Activated CD8-positive, alpha-beta memory T cell treated with anti-CD3 and anti-CD28 coated beads for 1 hour (primary cell): ENCODE measurements at places on chromosomes 3 and 15.

DNA sequence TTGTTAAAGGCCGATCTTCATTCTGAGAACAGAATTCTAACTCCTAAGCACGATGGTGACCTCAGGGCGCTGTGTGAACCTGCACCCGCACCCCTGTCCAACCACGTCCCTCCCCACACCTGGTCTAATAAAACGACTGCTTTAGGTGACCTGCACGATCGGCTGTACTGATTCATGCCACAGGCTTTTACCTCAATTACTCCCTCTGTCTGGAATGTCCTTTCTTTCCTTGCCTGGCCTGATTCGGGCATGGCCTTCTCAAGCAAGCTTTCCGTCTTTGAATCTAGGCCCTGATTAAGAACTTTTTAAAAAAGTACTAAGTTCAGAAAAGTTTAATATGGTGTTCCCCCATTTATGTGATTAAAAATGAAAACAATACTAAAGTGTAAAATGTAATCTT lies 842 bp upstream of the U2SURP start:
- no peak for DNase-seq

DNA sequence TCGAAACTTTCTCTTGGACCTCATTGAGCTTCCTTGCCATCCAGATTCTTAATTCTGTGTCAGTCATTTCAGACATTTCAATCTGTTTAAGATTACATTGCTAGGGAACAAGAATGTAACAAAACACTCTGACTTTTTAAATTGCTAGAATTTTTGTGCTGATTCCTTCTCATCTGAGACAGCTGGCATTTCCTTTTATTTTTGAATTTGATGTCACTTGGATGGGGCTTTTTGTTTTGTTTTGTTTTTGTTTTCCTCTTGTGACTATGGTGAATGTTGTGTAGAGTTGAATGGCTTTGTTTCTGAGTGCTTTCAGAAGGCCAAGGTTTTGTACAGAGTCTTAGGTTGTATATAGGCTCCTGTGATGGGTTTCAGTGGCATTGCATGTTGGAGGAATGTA lies 1129.3 kb downstream of the NAALADL2 start:
- no peak for DNase-seq

DNA sequence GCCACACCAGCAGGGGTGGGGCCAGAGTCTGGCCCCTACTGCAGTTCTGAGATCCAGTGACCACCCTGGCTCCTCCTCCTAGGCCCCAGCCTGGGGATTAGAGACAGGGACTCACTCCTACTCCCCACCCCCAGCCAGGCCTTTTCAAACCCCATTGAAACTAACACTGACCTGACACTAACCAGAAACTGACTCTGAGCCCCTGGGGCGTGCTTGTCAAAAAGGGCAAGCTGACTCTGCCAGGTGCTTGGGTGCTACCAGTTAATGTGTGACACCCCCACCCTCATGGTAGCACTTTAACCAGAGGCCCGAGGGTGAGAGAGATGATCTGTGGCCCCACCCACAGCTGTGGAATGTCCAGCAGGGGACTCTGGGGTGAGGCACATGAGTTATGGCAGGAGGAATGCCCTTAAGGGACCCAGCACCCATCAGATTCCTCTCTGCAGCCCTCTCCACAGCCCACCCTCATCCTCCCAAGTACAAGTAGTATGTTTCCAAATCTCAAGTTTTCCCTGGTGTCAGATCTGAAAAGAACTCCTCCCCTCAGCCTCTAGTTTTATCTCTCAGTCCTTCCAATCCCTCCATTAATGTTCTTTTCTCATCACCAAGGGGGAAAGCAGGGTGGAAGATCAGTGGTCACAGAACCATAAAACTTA lies 1.4 kb downstream of the PTH1R start:
- no peak for DNase-seq

- no peak for DNase-seq
Measured at GRCh38 chr3:123584284-123584987, 417 bp downstream of the HACD2 start.

GRCh38 chr3:14375192-14375591 lies 27.2 kb upstream of the SLC6A6 start:
- no peak for DNase-seq

DNA sequence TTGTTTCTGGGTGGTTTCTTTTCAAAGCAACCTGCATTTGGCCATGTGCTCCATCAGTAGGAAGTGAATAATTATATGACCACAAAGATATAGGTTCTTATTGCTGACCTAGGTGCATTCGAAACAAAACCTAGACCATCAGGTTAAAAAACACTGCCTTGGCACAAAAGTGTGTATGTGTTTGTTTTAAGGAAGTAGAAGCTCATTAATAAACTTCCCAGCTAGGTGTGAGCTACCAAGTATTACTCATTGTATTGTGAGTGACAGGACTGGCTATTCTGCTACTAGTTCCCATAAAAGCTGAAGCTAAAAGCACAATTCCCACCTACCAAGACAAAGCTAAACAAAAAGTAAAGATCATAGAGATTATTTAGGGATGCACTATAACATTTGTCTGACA lies 168.2 kb downstream of the TP63 start:
- DNase-seq, result no peak

DNA sequence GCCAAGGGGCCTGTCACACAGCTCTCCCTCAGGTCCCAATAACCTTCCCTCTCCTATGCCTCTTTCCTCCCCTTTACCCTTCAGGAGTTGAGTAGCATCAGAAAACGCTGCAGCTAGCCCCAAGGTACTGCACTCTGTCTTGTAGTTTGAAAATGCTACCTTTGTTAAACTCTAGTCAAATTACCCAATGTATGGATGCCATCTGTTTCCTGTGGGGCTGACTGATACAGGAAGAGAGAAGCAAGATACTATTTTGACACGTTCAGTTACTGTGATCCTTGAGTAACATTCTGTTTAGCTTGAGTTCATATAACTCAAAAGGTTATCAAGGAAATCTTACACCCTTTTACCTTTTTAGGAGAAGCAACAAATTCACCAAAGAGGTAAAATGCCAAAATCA lies 493.1 kb downstream of the FHIT start:
- no peak for DNase-seq

GRCh38 chr3:153315781-153316180 lies 153.8 kb downstream of the RAP2B start:
- DNase-seq, result no peak

DNA sequence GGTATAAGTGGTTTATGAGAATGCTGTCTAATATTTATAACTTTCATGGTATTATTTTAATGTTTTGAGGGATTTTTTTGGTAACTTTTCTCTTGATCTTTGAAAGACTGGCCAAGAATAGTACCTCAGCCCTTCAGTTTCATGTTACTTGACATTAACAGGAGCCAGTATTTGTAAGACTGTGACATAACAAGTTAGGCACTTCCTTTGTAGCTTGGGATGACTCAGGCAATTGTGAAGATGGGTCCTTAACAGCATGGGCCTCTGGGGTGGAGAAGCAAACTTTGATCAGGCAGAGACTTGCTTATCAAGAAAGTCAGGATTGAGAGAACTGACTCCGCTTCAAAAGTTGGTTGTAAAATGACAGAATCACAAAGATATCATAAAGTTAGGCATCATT lies 9.5 kb downstream of the LRRC49 start:
- DNase-seq, result no peak

DNA sequence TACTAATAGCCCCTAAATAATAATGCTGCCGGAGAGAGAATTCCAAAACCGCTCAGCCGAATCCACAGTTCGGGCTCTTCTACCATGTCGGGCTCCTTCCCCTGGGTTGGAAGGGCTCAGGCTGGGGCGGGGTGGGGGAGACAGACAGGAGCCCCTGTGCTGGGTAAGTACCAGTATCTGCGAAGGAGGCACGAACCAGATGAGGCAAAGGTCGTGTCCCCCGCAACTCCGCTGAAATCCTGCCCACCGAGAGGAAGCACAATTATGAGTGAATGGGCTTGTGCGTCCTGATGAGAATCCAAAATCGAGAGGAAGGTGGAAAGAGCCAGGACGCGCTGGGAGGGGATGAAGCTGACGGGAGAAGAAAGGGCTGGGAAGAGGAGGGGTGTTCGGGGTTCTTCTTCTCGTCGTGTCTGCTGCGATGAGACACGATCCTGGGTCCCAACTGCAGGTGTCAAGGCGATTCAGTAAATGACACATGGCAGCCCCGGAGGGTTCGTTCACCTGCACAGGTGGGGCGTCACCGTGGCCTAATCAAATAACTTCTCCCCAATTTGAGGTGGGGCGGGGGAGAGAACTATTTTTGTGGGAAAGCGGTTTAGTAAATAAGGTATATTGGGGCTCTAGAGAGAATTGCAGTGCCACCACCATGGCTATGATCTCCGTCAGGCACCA lies 707 bp upstream of the FAM81A start:
- no peak for DNase-seq

DNA sequence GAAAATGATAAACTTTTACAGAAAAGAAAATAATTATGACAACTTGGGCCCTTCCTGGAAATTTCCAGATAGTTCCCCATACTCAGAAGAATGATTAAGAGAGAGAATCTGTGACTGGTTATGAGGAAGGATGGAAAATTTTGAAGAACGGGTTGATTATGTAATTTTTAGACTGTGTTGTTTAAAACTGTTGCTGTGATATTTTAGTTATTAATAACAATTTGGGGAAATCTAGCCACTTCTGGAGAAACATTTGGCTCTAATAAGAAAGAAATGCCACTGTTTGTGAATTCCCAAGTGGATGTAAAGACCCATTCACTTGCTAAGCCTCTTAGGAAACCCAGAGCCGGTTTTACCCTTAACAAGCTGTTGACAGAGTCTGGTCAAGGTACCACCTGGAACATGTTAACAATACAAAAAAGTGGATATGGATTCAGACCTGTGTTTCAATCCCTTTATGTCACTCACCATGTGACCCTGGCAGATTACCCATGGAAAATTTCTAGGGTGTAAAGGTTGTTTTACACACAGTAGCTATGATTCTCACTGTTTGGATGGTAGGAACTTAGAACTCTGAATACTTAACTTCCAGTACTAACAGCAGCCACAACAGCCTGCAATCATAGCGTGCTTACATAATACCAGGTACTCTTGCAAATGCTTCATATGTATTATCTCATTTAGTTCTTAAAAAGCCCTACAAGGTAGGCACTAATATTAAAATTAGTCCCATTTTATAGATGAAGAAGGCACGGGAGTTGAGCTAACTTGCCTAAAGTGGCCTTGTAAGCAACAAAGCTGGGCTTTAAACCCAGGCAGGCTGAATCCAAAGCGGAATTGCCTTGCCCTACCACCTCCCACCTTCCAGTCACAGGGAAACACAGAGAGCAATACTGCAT lies 32.0 kb downstream of the ZBTB38 start:
- DNase-seq, result no peak

- no peak for DNase-seq
Measured at GRCh38 chr3:178526291-178526690, 9.9 kb upstream of the KCNMB2 start.

DNA sequence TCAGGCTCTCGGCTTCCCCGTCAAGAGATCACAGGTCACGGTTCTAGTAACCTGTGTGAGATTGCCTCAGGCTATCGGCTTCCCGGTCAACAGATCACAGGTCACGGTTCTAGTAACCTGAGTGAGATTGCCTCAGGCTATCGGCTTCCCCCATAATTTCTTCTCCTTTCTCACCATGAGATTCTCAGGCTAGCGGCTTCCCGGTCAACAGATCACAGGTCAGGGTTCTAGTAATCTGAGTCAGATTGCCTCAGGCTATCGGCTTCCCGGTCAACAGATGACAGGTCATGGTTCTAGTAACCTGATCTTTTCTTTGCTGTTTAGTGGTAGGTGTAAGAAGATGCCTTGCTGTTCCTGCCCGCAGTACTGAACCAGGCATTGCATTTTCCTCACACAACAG lies 418.2 kb upstream of the ZNF717 start:
- no peak for DNase-seq

- DNase-seq, result no peak
Measured at GRCh38 chr3:39168156-39168780, 14.9 kb upstream of the CSRNP1 start.

GRCh38 chr3:73204841-73205240 lies 143.4 kb downstream of the EBLN2 start:
- no peak for DNase-seq

DNA sequence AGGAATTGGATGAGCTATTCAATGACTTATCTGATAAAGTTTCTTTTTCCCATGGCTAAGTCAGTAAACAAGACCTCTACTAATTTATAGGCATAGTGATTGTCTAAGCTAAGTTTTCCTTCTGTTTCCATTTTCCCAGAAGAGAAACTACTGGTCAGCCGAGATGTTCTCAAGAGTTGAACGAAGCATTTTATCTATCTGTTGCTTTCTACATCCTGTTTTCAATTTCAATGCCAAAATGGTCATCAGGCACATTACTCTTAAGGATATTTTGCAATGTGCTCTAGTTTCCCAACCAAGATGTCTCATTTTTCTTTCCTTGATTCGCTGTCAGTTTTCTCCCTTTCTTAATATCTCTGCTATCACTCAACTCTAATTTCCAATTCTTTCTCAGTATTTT lies 228.7 kb downstream of the MBNL1 start:
- DNase-seq, result no peak

DNA sequence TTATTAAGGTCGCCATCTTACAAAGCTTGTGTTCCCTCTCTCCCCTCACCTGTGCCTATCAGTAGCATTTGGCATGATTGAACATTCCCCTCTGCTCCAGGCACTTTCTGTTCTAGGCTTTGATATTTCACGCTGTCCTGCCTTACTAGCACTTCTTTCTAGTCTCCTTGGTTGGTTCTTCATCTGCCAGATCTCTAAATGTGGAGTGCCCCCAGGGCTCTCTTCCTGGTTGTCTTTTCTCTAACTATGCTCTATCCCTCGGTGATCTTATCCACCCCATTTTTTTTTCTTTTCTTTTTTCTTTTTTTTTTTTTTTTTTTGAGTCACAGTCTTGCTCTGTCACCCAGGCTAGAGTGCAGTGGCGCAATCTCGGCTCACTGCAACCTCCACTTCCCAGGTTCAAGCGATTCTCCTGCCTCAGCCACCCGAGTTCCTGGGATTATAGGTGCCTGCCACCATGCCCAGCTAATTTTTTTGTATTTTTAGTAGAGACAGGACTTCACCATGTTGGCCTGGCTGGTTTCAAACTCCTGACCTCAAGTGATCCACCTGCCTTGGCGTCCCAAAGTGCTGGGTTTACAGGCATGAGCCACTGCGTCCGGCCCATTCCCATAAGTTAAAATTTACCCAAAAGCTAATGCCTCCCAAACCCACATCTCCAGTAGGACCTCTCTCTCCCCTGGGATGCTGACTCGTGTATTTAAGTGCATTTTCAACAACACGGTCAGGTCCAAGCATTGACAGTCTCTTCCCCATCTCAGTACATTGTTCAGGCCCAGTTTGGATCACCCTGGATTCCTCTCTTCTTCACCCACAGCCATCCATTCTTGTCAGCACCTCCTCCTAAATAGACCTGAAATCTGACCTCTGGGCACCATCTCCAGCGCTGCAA lies 5.2 kb downstream of the NUSAP1 start:
- no peak for DNase-seq

DNA sequence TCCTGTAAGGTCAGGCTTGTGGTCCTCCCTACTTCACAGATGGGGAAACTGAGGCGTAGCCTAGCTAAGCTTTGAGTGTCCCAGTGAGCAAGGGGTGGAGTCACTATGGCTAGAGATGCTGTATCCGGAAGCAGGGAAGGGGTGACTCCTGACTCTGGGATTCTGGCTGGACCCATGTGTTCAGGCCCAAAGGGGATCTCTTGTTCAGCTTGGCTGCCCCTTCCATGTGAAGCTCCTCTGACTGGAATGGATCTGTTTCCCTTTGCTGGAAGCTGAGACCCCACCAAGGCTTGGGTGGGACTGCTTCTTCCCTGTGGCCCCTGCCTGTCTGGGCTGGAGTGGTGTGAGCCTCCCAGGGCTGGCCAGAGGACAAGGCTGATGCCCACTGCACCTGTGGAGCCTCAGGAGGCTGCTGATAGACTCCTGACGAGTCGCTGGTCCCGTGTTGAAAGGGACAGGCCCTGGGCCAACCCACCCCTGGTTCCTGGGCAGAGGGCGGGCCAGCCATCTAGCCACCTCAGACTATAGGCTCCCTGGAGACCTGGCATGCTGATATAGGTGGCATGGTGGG lies 1.0 kb downstream of the MAPKAPK3 start:
- DNase-seq, result no peak
